ENCODE measurements at places on chromosomes 16 and 17. TPM values are rescaled to one million over a fixed set of nuclear protein-coding genes. Genes with fewer than 3 reads are reported as not detected.

DNA sequence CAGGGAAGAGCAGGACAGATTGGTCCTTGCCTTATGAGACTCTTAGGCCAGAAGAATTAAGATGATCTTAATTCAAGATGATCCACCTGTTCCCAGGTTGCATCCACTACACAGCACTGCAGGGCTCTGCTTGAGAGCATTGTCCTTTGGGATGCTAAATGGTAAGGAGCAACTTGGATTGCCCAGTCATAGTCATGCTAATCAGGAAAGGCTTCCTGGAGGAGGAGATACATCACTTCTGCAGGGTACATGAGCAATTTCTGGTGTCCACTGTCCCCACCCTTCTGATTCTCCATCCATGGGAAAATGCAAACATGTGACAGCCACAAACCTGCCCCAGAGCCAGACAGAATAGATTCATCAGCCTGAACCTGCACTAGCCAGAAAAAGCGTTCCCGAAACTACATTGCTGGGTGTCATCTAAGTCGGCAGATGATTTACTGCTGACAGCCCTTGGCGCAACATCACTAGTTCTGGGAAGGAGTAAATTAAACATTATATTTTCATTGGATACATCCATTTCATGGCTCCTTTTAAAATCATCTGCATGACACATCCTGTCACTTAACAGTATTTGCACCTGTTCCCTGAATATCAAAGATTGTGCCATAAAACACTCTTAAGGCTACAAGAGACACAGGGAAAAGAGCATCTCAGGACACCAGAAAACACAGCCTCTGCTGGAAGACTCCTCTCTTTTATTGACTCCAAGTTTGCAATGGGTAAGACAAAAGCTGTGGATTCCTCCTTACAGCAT lies 282.2 kb downstream of the MAF start:
- H3K27ac ChIP-seq, result no peak overlapping the region
- no peak for DNase-seq
- H3K4me1 ChIP-seq, result no peaks in the 10 kb centered on the region
- H3K27me3 ChIP-seq, result peaks cover 23% of the 10 kb centered on the region

DNA sequence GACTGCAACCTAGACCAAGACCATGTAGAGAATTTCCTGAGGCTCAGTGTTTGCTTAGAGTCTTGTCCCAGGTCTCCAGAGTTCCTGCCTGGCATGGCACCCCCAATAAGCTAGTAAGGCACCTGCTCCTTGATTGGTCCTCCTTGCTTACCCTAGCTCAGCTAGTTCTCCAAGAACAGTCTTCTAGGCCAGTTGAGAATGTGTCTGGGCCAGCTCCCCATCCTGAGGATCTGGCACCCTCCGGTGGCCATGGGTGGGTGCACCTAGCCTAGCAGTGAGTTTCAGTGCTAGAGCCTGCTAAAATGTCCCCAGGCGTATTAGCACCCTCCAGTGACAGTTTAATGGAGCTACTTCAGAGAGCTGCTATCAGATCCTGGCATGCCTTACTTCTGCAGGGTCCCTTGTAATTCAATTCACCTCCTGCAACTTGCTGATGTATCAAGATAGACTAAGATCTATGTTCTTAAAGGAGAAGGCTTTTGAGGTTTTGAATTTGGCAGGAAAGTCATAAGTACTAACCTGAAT lies 44.4 kb upstream of the MED13 start:
- peaks cover 19% of the 10 kb centered on the region for H3K27me3 ChIP-seq
- DNase-seq, result peak; percentile 71
- no peak overlapping the region for H3K27ac ChIP-seq
- H3K36me3 ChIP-seq, result no peaks in the 10 kb centered on the region

- no peaks in the 10 kb centered on the region for H3K36me3 ChIP-seq
- H3K4me1 ChIP-seq, result no peaks in the 10 kb centered on the region
- H3K4me3 ChIP-seq, result no peak overlapping the region
- DNase-seq, result no peak
- H3K27me3 ChIP-seq, result no peaks in the 10 kb centered on the region
Observed at GRCh38 chr17:12622726-12623125, 43.0 kb upstream of the MYOCD start.

GRCh38 chr17:4411201-4411600 lies 22.5 kb upstream of the SPNS3 start:
- peaks cover 5% of the 10 kb centered on the region for H3K4me1 ChIP-seq
- no peaks in the 10 kb centered on the region for H3K27me3 ChIP-seq
- DNase-seq, result no peak
- no peak overlapping the region for H3K27ac ChIP-seq
- no peaks in the 10 kb centered on the region for H3K36me3 ChIP-seq

DNA sequence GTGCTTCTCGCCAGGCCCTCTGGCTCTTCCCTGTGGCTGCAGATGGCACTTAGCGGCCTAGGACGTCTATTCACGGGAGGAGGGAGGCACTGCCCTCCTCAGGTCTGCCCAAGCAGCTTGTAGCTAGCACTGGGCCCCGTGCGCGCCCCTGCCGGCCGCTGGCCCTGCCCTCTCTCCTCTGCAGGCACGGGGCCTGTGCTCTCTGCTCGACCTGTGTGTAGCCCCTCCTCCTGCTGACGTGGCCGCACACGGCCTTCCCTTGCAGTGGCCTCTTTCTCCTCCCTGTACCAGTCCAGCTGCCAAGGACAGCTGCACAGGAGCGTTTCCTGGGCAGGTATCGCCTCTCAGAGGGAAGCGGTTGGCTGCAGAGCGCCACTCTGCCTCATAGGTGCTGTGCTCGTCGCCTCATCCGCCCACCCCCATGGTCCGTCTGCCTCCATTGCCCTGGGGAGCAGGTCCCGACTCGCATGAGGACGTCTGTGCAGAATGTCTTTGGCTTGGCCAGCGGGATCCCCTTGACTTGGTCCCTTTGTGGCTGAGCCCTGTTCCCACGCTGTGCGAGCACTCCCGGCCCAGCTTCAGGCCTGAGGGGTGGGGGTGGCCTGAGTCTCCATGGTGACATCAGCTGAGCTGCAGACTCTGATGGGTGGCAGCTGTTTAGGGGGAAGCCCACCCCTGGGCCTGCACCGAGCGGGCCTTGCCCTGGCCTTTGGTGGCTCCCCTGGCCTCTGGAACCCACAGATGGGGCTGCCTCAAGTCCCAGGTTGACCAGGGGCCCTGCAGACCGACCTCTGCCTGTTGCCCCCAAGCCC lies 34.6 kb downstream of the TSC2 start:
- H3K4me3 ChIP-seq, result no peak overlapping the region
- peaks cover 1% of the 10 kb centered on the region for H3K36me3 ChIP-seq
- no peak for DNase-seq
- H3K4me1 ChIP-seq, result no peaks in the 10 kb centered on the region
- no peaks in the 10 kb centered on the region for H3K27me3 ChIP-seq

GRCh38 chr17:48925991-48926342 lies 17.8 kb downstream of the UBE2Z start:
- DNase-seq, result no peak
- peaks cover 1% of the 10 kb centered on the region for H3K4me1 ChIP-seq
- H3K4me3 ChIP-seq, result no peak overlapping the region
- peaks cover 13% of the 10 kb centered on the region for H3K36me3 ChIP-seq
- no peak overlapping the region for H3K27ac ChIP-seq

DNA sequence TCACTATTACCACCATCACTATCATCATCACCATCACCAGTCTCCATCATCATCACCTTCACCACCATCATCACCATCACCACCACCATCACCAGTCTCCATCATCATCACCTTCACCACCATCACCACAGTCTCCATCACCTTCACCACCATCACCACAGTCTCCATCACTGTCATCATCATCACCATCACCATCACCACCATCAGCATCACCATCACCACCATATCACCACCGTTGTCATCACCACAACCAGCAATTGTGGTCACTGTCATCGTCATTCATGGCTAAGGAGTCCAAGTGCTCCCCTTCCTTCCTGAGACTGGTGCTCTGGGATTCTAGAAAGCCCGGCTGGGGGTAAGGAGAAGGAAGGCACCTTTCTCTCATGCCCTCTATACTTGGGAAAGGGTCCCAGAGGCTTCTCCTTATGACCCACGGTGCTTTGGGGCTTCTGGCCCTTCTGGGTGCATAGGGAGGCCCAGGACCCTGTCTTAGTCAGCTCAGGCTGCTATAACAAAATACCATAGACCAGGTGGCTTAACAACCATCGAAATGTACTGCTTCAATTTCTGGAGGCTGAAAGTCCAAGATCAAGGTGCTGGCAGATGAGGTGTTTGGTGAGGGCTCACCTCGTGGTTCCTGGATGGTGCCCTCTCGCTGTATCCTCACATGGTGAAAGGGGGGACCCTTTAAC lies 93.4 kb upstream of the GSE1 start:
- no peaks in the 10 kb centered on the region for H3K36me3 ChIP-seq
- H3K27me3 ChIP-seq, result no peaks in the 10 kb centered on the region
- H3K4me1 ChIP-seq, result peaks cover 4% of the 10 kb centered on the region
- no peak for DNase-seq
- no peak overlapping the region for H3K4me3 ChIP-seq

GRCh38 chr16:84982434-84982833 lies 28.9 kb downstream of the ZDHHC7 start:
- H3K27me3 ChIP-seq, result no peaks in the 10 kb centered on the region
- H3K4me1 ChIP-seq, result peaks cover 4% of the 10 kb centered on the region
- peaks cover 17% of the 10 kb centered on the region for H3K36me3 ChIP-seq
- H3K27ac ChIP-seq, result no peak overlapping the region
- H3K4me3 ChIP-seq, result no peak overlapping the region
- no peak for DNase-seq

GRCh38 chr16:57906382-57907316 lies 64.3 kb downstream of the CNGB1 start:
- no peaks in the 10 kb centered on the region for H3K36me3 ChIP-seq
- peaks cover 4% of the 10 kb centered on the region for H3K4me1 ChIP-seq
- DNase-seq, result peak; percentile 59

Gene PPY
- total RNA-seq, result not detected

GRCh38 chr17:77884967-77885641 lies 73.4 kb upstream of the TNRC6C start:
- peaks cover 46% of the 10 kb centered on the region for H3K4me1 ChIP-seq
- peak overlapping the region; percentile 58 for H3K27ac ChIP-seq
- no peak for DNase-seq
- peaks cover 25% of the 10 kb centered on the region for H3K27me3 ChIP-seq
- H3K36me3 ChIP-seq, result peaks cover 1% of the 10 kb centered on the region
- H3K4me3 ChIP-seq, result no peak overlapping the region

Gene SLC6A2
- not detected for total RNA-seq
